CD4-positive, alpha-beta T cell (primary cell): ENCODE measurements at places on chromosomes 7 and 10. TPM values are rescaled to one million over a fixed set of nuclear protein-coding genes. Genes with fewer than 3 reads are reported as not detected.

- no peak overlapping the region for H3K27ac ChIP-seq
- no peak for DNase-seq
- H3K4me1 ChIP-seq: no peaks in the 10 kb centered on the region
- H3K36me3 ChIP-seq: no peaks in the 10 kb centered on the region
- no peak overlapping the region for H3K4me3 ChIP-seq
- H3K27me3 ChIP-seq: no peaks in the 10 kb centered on the region
Observed at GRCh38 chr7:151736403-151736909, 140.5 kb downstream of the PRKAG2 start.

DNA sequence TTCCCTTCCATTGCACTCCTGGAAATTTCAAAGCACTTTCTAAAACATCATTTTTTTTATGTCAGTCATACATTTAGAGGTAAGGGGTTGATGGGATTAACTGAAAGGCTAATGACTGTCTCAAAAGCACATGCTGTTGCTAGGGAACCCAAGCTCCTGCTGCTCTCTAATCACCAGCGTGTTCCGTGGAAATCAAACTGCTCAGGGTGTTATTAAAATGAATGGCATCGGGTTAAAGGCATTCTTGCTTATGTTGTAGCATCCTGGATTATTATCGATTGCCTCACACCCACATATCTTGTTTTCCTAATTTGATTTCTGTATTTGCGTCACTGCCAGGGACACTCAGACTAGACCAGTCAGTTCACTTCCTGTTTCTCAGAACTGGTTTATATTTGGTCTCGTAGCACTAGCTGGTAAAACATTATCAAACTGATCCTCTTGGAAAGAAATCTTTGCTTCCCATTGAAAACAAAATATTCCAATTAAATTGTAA is 216.5 kb upstream of the MKLN1 start:
- H3K4me3 ChIP-seq: peak overlapping the region; percentile 54
- peaks cover 28% of the 10 kb centered on the region for H3K4me1 ChIP-seq
- H3K36me3 ChIP-seq: no peaks in the 10 kb centered on the region
- DNase-seq: no peak
- H3K27me3 ChIP-seq: no peaks in the 10 kb centered on the region
- no peak overlapping the region for H3K27ac ChIP-seq

DNA sequence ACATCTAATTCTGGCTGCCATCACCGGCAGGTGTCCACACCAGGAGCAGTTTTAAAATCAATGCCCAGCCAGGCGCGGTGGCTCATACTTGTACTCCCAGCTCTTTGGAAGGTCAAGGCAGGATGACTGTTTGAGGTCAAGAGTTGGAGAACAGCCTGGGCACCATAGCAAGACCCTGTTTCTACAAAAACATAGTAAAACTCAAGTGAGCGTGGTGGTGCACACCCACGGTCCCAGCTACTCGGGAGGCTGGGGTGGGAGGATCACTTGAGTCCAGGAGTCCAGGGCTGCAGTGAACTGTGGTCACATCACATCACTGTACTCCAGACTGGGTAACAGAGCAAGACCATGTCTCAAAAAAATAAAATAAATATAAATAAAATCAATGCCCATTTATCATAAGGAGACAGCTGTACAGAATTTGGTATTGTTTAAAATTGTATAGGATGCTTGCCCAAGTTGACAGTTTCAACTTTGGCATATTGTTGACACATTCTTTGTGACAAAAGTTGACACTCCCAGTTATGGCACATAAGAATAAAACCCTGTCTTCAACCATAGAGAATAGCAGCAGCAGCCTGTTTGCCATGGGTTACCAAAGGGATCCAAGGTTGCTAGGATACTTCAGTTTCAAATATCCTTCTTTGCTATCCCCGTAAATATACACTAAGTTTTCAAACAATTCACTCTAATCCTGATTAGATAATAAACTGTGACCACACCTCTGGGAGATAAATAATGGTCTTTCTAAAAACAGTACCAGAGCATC is 193.0 kb downstream of the FAM107B start:
- peak overlapping the region; percentile 17 for H3K27ac ChIP-seq
- H3K27me3 ChIP-seq: no peaks in the 10 kb centered on the region
- H3K4me1 ChIP-seq: peaks cover 79% of the 10 kb centered on the region

DNA sequence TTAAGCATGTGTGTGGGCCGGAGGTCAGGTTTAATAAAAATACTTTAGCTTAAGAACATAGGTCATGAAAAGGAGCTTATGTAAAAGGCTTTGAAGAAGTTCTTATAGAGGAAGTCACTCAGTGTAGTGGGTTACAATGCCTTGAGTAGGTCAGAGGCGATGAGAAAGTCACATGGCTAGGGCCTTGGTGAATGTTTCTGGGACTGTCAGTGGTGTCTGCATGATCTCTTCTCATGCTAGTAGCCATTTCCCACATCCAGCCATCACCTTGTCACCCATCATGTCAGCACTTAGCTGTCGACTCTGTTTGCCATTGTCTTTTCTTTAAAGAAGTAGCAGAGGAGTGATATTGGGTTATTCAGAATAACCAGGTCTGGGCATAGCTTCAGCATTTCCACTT is 236.6 kb downstream of the CDK14 start:
- no peak overlapping the region for H3K27ac ChIP-seq
- H3K4me3 ChIP-seq: no peak overlapping the region

DNA sequence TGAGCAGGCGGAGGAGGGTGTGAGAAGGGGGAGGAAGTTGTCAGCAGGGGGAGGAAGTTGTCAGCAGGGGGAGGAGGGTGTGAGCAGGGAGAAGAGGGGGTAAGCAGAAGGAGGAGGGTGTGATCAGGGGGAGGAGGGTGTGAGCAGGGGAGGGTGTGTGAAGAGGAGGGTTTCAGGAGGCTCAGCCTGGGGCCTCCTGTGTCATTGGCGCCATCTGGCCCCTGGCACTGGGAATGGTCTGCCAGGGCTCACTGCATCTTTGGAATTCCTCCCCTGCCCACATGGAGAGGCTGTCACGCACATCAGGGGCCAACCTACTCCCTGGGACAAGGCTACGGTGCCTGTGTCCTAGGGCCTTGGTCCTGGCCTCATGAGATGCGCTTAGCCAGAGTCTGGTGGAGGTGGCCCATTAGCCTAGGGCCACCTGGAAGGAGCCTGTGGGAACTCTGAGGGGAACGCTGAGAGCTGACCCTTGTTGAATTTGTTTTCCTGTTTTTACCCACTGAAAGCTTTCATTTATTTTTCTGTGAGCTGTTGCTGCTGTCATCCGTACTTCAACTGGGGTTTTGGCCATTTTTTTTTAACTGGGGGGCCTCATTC is 18.0 kb downstream of the CAMK2B start:
- peaks cover 21% of the 10 kb centered on the region for H3K27me3 ChIP-seq
- DNase-seq: no peak
- H3K4me1 ChIP-seq: peaks cover 16% of the 10 kb centered on the region
- H3K27ac ChIP-seq: no peak overlapping the region

The CPVL gene
- total RNA-seq: 4.5 TPM

- no peak overlapping the region for H3K27ac ChIP-seq
- H3K4me3 ChIP-seq: no peak overlapping the region
- no peaks in the 10 kb centered on the region for H3K27me3 ChIP-seq
- no peaks in the 10 kb centered on the region for H3K36me3 ChIP-seq
- DNase-seq: no peak
Observed at GRCh38 chr7:79951415-79951814, 183.2 kb upstream of the GNAI1 start.

The CDHR1 gene
- 0.74 TPM for total RNA-seq
